ENCODE measurements at places on chromosomes 7 and 10. TPM values are rescaled to one million over a fixed set of nuclear protein-coding genes. Genes with fewer than 3 reads are reported as not detected.

WDR86 gene
- 6.5 TPM for total RNA-seq

FGFBP3 gene
- 1.5 TPM for total RNA-seq

DNA sequence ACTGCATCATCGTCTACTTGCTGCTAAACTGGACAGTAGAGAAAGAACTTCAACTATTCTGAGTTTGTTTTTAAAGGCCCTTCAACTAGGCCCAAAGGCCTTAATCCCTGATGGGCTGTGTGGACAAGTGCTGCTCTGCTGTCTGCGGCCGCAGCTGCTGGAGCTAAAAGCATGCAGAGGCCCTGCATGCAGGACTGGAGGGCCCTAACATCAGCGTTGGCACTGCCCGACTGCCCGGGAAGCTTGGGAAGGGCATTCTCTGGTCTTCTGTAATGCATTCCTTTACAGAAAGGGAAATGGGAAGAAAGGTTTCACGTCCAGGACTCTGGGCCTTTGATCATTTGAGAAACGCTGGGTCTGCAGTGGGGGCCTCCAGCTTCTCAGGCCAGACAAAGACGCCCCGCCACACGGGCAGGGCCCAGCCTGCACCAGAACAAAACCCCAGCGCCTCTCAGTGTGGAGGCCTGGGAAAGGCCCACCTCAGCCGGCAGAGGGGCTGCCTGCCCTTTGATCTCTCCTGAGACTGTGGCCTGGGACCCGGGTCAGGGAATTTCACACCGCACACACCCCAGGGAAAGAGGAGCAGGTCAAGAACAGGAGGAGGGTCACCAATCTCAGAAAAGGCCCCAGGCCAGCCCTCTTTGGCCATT, 229.3 kb downstream of the DNAJB6 start:
- no peak for DNase-seq

DNA sequence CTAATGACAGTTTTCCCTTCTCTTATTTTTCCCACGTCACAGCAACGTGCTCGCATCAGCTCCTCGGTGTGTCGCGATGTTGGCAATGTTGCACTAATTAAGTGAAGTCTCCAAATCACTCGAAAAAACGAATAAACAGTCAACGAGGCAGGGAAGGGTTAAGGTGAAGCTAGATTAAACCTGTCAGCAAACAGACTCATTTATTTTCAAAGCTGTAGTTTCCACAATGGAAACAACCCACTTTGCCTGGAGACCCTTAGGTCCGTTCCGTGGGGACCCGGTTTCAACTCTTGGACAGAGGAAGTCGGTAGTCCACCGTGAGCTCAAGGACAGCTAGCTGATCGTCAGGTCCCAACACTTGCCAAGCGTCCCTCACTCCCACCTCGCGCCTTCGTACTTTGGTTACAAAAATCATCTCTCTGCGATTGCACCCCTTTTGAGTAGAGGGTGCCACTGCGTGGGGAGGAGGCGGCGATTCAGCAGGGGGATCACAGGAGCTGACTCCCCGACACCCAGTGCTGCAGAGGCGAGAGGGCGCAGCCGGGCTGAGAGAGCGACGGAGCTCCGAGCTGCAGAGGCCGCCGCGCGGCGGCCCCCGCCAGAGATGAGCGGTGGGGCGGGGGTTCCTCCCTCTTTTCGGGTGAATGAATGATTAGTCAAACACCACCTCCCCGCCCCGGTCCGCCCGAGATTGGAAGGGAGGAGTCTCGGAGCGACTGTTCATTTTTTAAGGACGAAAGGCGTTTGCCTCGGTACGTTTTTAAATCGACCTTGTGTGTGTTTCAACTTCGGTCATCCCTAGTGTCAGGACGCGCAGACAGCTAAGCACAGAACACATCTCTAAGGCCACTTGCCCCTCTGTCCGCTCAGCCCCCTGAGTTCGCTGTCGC, 1.3 kb upstream of the BMPER start:
- DNase-seq, result no peak

DNA sequence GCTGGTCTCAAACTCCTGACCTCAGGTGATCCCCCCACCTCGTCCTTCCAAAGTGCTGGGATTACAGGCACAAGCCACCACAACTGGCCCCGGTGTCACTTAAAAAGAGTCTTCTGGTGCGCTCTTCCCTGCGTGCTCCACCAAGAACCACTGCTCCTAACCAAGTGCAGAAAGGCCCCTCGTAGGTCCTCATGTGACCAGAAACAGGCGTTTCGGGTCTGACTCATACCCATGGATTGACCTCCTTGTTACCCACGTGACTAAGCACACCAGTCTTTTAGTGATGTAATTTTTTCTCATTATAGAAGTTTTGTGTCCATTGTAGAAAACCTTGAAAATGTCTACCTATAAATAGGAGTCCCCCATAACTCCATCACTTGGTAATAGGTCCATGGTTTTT, 13.9 kb downstream of the FKBP6 start:
- no peak for DNase-seq

- no peak for DNase-seq
Observed at GRCh38 chr7:86257894-86258293, 385.8 kb upstream of the GRM3 start.

GRCh38 chr7:74028321-74028838, 407 bp downstream of the ELN start:
- no peak for DNase-seq

- DNase-seq, result no peak
Observed at GRCh38 chr10:103736044-103736443, 119.3 kb downstream of the SH3PXD2A start.

DNA sequence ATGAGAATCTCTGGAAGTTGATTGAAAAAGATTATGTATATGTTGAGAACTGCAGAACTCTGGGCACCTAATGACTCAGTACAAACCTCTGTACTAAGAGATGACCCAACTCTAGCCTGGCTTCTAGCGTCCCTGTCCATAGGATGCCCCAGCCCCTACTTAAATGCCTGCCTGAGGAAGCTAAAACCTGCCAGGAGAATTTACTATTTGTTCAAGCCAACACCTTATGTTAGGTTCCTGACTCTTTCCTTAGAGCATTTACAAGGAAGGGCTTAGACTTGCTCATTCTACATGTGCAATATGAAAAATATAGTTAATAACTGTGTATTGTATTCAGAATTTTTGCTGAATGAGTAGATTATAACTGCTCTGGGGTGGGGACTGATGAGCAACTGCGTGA, 37.5 kb upstream of the AOAH start:
- no peak for DNase-seq

GRCh38 chr7:40784176-40784575, 649.4 kb downstream of the SUGCT start:
- DNase-seq, result no peak

DNA sequence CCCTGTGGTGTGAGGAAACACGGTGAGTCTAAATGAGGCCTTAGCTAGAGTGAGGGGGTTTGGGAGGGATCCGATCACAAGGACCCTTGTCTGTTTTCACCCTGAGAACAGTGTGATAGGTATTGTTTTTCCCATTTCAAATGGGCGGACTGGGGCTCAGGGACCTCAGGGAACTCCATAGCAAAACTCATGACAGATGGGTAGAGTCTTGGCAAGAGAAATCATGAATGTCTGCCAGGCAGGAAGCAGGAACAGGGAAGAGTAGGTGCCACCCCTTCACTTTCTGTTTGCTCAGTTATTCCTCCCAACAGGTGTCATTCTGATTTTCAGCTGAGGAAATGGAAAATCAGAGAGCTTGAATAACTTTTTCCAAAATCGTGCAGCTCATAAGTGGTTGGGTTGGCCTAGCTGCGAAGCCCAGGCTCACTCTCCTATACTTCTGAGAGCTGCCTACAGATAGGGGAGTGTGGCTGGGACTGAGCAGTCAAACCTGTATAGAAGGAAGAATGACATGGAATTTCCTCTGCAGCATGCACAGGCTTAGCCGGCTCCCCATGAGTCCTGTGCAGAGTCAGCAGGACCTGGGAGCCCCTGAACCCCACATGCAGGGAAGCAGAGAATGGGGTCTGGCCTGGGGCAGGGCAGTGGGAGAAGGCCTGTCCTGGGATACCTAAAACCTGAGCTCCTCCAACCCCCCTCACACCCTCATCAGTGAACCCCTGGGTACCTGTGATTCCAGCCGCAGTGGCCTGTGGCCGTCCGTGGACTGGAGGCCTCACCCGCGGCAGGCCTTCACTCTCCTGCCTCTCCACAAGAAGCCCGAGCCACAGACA, 17.6 kb upstream of the C10orf105 start:
- DNase-seq, result no peak

DNA sequence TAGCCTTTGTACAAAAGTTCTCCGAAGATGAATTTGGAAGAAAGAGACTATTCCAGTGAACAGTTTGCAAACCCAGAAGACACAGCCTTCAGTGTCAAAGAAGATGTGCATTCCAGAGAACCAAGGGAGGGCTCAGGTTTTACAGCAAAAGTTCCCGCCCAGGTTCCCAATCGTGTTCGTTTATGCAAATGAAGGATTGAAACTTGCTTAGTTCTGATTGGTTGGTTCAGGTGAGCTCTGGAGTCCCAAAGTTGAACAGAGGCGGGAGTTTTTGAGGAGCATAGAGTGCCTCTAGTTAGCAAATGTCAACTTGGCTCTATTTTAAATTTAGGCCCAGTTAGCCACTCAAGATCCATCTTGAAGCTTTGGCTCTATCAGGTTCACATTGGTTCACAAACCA, 51.3 kb downstream of the TMEM270 start:
- no peak for DNase-seq

- DNase-seq, result no peak
Observed at GRCh38 chr7:33764752-33765451, 140.4 kb upstream of the BMPER start.

- no peak for DNase-seq
Observed at GRCh38 chr7:108109221-108109908, 20.8 kb downstream of the LAMB4 start.

- no peak for DNase-seq
Observed at GRCh38 chr7:139106959-139107358, 2.6 kb downstream of the ZC3HAV1 start.

DNA sequence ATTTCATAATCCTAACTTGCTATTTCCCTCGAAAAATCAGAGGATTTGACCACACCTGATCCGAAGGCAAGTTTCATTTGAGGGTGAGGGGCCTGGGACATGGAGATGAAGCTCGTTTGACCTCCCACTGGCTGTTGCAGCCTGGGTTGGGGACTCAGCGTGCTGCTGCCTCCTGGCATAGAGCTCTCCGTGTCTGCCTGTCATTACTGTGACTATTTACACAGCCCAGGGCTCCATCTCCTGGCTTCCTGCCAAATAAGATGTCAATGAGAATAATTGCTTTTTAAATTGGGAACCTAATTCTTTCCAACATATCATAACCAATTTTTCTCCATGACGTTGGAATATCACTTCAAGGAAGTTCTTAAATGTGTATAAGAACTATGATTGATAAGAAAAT, 139.3 kb upstream of the COBL start:
- no peak for DNase-seq

DNA sequence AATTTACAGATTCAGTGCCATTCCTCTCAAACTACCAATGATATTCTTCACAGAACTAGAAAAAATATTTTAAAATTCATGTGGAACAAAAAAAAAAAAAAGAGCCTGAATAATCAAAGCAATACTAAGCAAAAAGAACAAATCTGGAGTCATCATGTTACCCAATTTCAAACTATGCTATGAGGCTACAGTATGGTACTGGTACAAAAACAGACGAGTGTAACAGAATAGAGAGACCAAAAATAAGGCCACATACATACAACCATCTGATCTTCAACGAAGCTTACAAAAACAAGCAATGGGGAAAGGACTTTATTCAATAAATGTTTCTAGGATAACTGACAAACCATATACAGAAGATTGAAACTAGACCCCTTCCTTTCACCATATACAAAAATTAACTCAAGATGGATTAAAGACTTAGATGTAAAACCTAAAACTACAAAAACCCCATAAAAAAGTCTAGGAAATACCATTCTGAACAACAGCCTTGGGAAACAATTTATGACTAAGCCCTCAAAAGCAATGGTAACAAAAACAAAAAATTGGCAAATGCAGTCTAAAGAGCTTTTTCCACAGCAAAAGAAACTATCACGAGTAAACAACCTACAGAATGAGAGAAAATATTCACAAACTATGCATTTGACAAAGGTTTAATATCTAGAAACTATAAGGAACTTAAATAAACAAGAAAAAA, 207.7 kb downstream of the PTN start:
- DNase-seq, result no peak
